Vagina (tissue), 2 donors: ENCODE measurements at places on chromosomes 12 and 14.

DNA sequence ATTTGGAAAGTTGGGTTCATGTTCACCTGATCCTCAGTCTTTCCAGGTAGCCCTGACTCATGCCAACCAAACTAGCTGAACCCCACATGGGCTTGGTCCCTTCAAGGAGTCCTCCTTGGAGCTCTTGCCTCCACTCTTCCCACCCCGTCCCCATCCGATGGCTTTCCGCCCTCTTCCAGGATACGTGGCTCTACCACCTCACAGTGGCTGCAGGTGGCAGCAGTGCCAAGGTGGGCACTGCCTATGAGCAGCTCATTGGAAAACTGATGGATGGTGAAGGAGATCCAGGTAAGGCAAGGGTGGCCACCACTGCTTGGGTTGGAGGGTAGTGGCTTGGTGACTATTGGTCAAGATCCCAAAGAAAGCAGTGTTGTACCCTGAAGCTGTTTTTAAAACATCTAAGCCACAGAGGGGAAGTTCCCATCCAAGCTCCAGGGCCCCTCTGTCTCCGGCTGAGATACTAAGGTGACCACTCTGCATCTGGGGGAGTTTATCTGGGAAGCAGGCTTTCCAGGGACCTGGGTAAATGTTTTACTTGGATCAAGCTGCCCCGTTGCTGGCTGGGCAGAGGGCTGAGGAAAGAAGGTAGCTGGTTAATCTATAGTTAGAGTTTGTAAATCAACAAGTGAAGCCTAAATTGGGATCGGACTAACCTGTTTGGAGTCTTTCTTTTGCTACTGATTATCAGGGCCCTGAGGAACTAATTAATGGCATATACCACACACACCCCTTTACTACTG, 23.7 kb downstream of the PIGH start:
- DNase-seq, result no peak

- DNase-seq, result no peak
These were observed 32.6 kb upstream of the HIF1A start for GRCh38 chr14:61662437-61663311.

GRCh38 chr12:43776498-43776897, 17.7 kb downstream of the IRAK4 start:
- DNase-seq, result no peak

- no peak for DNase-seq
These were observed 46.8 kb downstream of the PRKAB1 start for GRCh38 chr12:119714614-119715267.
